Stimulated activated CD4-positive, alpha-beta T cell treated with anti-CD3 and anti-CD28 coated beads, Interleukin-12 subunit alpha, Interleukin-12 subunit beta, amount 100 ng/mL, for 48 hours (primary cell): ENCODE measurements at places on chromosomes 12 and 14.

- DNase-seq, result no peak
Measured at GRCh38 chr12:127925971-127926370, 341.0 kb upstream of the TMEM132C start.

- DNase-seq, result no peak
Measured at GRCh38 chr14:102620413-102620812, 28.0 kb downstream of the RCOR1 start.

GRCh38 chr12:52411815-52412214, 5.7 kb upstream of the KRT82 start:
- DNase-seq, result no peak

GRCh38 chr14:68363466-68363842, 429.4 kb downstream of the ZFP36L1 start:
- no peak for DNase-seq

DNA sequence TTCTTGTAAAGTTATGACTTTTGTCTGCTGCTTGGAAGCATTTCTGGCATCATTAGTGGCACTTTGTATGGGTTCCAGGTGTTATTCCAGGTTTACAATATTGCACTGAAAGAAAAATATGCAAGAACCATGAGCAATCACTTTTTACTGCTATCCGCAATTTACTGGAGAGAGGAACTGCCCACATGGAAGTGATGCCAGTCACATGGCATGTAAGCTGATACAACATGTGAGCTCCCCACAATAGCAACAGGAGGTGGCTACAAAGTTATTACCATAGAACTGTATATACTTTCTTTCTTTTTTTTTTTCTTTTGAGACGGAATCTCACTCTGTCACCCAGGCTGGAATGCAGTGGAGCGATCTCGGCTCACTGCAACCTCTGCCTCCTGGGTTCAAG, 1012.1 kb downstream of the BCL11B start:
- DNase-seq, result no peak

DNA sequence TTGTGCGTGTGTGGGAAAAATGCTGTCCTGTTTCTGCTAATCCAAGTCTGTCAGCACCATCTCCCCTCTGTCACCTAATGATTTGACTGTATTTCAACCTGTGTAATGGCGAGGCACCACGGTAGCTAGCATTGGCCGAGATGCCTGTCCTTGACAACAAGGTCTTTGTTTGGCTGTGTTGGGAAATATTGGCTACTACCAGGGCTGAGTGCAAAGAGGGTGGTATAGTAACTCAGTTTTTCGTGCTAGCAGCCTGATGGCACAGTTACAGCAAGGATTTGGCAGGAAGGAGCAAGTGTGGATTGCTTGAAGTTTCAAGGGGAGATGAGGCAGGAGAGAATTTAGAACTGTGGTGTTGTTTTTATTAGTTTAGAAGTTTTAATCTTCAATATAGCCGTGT, 440.3 kb upstream of the RGS6 start:
- no peak for DNase-seq

DNA sequence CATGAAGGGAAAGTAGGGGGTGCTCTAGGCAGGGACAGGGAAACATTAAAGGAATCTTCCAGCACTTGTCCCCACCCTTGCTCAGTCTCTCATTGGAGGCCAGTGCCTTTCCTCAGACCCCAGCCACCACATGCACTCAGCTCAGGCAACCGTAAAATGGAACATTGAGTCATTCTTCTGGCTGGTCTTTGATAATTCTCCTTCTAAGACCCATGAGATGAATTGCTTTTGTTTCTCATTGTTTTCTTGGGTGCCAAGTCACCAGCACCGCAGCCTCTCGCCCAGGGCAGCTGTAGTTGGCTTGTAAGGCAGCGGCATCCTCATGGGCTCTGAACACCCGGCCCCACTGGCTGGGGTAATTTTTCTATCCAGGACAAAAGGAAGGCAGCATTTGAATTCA, 108.2 kb downstream of the PHETA1 start:
- no peak for DNase-seq

DNA sequence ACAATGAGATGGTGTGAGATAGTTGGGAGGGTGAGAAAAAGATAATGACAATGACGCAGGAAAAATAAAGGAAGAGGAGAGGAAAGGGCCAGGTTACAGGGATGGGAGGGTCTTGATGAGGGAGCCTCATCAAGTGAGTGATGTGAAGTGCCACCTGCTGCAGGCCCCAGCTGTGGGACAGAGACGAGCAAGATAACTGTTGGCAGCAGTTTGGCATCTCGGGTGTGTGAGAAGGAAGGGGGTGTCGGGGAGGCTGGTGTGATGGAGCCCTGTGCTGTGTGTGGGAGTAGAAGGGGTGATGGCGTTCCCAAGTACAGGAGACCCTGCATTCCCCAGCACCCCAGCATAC, 11.4 kb upstream of the TAC3 start:
- DNase-seq, result no peak

DNA sequence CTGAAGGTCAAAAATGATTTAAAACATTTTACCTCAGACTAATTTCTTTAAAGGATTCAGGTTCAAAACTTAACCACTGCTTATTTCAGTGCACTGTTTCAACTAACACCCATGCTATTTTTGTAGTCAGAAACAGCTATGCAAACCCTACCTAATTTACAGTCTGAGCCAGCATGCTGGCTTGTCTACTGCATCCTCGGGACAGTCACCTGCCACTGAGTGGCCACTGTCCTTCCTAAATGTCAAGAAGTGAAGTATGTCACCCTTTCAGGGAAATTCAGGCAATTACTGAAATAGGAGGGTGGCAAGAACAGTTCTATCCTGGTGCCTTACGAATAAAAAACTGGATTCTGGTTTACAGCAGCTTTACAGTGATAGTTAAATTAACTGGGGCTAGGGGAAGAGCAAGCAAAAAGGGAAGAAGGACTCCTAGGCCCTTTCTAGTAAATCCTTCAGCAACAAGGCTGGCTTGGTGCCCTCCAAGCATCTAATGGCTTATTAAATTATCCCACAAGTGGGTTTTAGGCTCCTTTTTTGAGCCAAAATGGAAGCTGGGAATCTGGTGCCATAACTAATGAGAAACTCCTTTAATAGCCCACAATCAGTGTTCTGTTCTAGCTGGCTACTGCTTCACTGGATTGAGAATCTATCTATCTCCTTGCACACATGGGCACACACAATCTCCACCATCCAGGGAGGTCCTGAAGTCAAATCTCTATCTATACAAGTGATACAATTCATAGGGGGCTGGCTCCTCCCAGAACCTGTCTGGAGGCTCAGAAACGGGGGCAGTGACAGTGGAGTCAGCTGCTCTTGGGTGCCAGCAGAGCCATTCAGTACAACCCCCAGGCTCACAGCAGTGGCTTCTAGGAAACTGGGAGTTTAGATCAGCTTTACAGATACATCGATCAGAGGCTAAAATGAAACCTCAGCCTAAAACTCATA, 43.4 kb downstream of the SH2B3 start:
- no peak for DNase-seq

DNA sequence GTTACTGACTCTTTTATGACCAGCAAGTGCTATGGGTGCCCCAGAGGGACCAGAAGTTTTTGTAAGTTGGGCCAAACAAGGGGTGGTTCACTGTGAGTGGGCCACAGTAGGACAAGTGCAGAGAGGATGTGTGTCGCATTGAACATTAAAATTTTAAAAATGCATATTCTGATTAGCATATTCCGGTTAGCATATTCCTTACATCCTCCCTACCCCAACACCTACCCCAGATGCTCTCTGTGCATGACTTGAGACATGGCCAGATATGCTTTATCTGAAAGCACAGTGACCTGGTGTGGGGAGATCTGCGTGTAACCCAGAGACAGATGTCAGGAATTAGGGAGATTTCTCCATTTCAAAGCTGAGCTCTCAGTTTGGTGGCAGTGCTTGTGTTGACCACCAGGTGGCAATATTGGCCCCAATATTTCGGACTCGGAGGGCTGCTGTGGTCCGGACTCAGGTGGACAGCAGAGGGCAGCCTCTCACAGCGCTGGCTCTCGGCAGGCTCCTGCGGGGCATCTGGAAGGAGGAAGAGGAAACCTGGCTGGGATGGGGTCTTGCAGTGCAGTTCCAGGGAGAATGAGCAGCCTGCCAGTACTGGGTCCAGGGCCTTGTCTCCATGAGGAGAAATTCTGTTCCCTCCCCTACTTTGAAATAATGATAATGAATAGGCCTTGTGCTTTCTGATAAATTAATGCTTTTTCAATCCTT, 1.6 kb upstream of the CEBPE start:
- DNase-seq, result peak; percentile 75

DNA sequence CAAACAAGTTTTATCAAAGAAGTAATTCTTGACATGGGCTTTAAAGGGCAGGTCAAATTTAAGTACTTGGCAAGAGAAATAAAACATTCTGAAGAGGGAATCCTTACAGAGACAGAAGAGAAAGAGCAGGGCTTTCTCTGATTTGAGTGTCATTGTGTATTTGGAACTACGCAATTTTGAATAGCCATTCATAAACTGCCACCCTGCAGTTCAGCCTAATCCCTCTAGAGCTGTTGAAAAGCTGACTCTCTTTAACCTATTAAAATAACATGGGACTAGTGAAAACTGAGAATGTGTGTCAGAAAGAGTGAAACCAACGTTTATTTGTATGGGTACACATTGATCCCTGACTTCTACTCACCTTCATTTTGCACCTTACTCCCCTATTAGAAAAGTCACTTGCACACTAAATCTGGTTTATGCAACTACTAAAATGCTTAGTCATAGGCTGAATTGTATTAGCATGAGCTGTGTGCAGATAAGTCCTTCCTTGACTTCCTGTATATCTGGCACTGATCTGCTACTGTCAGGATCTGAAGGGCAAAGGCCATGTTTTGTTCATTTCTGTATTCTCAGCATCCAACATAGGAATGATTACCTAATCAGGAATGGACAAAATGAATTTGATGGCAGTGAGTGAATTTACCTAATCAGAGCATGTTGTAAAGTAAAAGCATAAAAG, 458.9 kb downstream of the NOVA1 start:
- DNase-seq, result no peak

DNA sequence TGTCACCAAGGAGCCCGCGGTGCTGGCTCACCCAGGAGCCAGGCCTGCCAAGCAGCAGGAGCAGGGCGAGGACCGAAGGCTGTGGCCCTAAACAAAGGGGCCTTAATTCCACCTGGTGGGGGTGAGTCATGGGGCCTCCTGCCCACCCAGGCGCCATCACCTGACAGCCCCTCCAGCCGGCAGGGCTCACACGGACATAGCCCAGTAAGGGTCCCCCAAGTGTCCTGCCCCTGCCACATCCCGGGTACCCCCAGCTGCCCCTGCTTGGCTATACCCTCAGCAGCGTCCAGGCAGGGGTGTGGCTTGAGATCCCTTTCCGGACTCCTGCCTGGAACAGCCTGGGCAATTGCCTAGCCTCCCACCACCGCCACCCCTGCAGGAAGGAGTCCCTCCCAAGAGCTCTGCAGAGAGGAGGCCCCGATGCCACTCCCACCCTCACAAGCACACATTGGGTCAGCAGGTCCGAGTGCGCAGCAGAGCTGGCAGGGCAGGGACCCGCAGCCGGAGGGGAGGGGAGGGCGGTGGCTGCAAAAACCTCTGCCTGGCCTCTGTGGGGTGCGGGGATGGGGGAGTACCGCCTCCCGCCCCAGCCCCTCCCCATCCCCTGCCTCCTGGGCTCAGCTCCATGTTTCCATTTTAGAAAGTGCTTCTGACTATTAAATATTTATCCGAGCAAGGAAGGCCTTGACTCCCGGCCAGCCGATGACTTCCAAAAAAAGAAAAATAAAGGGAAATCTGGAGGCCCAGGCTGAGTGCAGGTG, 4.6 kb downstream of the AHNAK2 start:
- DNase-seq, result no peak

GRCh38 chr12:90683871-90684270, 271.1 kb downstream of the CCER1 start:
- DNase-seq, result no peak

GRCh38 chr14:56900726-56901125, 90.4 kb upstream of the OTX2 start:
- no peak for DNase-seq

GRCh38 chr12:105235281-105235731, 668 bp downstream of the APPL2 start:
- no peak for DNase-seq

DNA sequence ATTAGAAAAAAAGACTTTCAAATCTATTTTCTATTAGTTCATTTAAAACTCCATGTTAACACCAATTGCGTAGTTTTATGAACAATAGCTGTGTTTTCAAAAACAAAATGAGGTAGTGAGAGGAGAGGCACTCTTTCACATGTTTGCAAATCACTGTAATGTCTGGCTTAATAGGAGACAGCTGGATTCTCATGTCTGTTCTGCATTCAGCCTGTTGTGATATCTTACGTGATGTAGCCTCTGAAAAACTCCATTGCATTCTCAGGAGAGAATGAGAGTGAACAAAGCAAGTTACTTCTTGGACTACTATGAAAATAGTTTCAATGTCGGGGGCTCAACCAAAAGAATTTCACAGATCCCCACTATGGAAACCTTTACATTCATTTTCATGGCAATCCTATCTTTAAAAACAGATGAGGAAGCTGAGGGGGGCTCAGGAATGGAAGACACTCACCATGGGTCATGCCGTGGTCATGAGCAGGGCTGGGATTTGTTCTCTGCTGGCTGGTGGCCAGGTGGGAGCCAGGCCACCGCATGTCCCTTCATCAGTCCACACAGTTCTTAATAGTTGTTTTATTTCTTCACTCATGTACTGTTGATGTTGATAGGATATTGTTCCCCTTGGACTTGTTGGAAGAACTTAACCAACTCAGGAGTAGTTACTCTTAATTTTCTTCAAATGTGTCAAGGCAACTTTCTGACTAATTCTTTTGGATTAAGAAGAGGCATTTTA, 346.2 kb upstream of the FAR2 start:
- no peak for DNase-seq

- DNase-seq, result no peak
Measured at GRCh38 chr12:108531929-108532848, 17.1 kb downstream of the FICD start.

DNA sequence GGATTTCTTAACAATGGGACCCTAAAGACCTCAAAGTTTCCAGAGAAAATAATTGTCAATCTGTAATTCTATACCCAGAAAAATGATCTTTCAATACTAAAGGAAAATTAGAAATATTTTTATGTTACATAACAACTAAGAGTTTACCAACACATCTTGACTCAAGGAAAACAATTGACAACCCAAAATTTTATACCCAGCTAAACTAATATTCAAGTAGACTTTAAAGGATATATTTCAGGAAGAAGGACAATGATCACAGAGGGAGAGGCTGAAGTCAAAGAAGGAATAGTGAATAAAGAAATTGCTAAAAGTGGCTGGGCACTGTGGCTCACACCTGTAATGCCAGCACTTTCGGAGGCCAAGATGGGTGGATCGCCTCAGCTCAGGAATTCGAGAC, 12.6 kb upstream of the PLD4 start:
- no peak for DNase-seq

GRCh38 chr12:58513301-58513834, 406.9 kb downstream of the LRIG3 start:
- DNase-seq, result no peak

GRCh38 chr14:74974364-74975058, 19.1 kb upstream of the PGF start:
- DNase-seq, result no peak

- no peak for DNase-seq
Measured at GRCh38 chr14:87000081-87000480, 992.9 kb downstream of the GALC start.

DNA sequence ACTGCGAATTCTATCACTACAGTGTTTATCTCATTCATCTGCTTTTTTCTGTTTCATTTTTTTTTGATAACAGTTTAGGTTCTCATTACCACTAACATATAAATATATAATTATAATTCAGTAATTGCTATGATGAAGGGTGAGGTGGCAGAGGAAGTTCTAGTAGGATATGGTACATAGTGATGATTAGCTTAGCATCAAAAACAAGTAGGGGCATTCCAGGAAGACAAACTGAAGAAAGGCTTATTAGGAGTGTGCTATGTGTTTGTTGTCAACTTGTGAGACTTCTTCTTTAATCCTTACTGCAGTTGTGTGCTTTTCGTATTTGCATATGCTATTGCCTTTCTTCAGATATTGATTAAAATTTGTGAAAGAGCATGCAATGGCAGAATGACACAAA, 20.6 kb downstream of the FUT8 start:
- DNase-seq, result no peak
